Osteoblast (primary cell): ENCODE measurements at places on chromosomes 12 and 14. TPM values are rescaled to one million over a fixed set of nuclear protein-coding genes. Genes with fewer than 3 reads are reported as not detected.

- DNase-seq = peak; percentile 81
- H3K36me3 ChIP-seq = no peaks in the 10 kb centered on the region
- no peaks in the 10 kb centered on the region for H3K27me3 ChIP-seq
- no peak overlapping the region for H3K4me3 ChIP-seq
- H3K27ac ChIP-seq = peak overlapping the region; percentile 32
Measured at GRCh38 chr12:79897617-79898016, 37.3 kb downstream of the PPP1R12A start.

GRCh38 chr12:6774499-6775062 is 2.3 kb downstream of the LAG3 start:
- H3K27ac ChIP-seq = no peak overlapping the region
- H3K4me1 ChIP-seq = peaks cover 6% of the 10 kb centered on the region
- H3K4me3 ChIP-seq = no peak overlapping the region
- DNase-seq = peak; percentile 48

The UBE2N gene
- 44.2 and 53.0 TPM in 2 replicates for total RNA-seq

DNA sequence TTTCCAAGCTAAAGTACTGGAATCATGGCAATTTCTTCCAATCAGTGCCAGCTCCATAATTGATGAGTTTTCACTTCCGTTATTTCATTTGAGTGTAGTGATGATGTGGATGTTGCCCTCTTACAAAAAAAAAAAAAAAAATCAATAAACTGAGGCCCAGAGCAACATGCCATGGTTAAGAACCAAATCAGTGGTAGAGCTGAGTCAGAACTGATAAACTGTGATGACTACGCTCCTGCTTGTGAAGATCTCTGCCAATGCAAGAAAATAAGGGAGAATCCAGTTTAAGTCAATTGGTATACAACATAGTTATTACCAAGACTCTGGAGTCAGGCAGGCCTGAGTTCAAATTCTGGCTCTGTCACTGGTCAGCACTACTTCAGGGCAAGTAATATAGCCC is 102.7 kb downstream of the GPR135 start:
- DNase-seq = no peak
- H3K27ac ChIP-seq = peak overlapping the region; percentile 65
- peaks cover 12% of the 10 kb centered on the region for H3K36me3 ChIP-seq

DNA sequence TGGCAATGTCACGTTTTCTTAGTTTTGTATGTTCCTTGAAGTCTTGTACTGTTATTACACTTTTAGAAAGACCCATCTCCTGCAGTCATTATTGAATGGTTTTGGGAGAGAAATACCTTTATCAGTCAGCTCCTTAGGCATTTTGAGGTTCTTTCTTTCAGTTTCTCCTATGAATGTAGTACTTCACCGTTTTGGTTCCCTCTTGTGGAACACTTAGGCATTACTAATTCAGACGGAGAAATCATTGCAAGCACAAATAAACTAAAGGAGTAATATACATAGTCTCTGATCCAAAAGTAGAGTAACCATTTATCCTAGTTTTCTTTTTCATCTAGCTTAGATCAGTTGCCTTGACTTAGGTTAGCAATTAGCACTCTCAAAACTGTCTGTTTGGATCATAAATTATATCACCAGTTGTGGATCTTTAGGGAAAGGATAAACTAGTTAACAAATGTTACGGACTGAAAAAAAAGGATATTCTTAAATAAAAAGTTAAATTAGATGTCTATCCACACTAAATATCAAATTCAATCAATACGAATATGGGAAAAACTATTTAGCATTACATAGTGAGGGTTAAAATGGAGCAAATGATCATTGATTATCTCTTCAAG is 1538.3 kb upstream of the SEL1L start:
- H3K4me1 ChIP-seq = no peaks in the 10 kb centered on the region
- DNase-seq = no peak
- H3K27me3 ChIP-seq = no peaks in the 10 kb centered on the region
- no peak overlapping the region for H3K4me3 ChIP-seq
- H3K36me3 ChIP-seq = no peaks in the 10 kb centered on the region
- no peak overlapping the region for H3K27ac ChIP-seq

- peaks cover 6% of the 10 kb centered on the region for H3K4me1 ChIP-seq
- no peak overlapping the region for H3K27ac ChIP-seq
- H3K4me3 ChIP-seq = no peak overlapping the region
- H3K36me3 ChIP-seq = peaks cover 22% of the 10 kb centered on the region
Measured at GRCh38 chr14:91159906-91160305, 46.0 kb downstream of the DGLUCY start.

GRCh38 chr12:27573972-27574371 is 50.0 kb downstream of the PPFIBP1 start:
- H3K27me3 ChIP-seq = no peaks in the 10 kb centered on the region
- H3K36me3 ChIP-seq = peaks cover 13% of the 10 kb centered on the region
- peak; percentile 53 for DNase-seq
- peaks cover 71% of the 10 kb centered on the region for H3K4me1 ChIP-seq
- H3K27ac ChIP-seq = peak overlapping the region; percentile 99
- no peak overlapping the region for H3K4me3 ChIP-seq

GRCh38 chr12:115584156-115584555 is 693.3 kb downstream of the MED13L start:
- H3K4me1 ChIP-seq = no peaks in the 10 kb centered on the region
- H3K4me3 ChIP-seq = no peak overlapping the region
- H3K27ac ChIP-seq = no peak overlapping the region
- DNase-seq = no peak
- H3K27me3 ChIP-seq = no peaks in the 10 kb centered on the region

DNA sequence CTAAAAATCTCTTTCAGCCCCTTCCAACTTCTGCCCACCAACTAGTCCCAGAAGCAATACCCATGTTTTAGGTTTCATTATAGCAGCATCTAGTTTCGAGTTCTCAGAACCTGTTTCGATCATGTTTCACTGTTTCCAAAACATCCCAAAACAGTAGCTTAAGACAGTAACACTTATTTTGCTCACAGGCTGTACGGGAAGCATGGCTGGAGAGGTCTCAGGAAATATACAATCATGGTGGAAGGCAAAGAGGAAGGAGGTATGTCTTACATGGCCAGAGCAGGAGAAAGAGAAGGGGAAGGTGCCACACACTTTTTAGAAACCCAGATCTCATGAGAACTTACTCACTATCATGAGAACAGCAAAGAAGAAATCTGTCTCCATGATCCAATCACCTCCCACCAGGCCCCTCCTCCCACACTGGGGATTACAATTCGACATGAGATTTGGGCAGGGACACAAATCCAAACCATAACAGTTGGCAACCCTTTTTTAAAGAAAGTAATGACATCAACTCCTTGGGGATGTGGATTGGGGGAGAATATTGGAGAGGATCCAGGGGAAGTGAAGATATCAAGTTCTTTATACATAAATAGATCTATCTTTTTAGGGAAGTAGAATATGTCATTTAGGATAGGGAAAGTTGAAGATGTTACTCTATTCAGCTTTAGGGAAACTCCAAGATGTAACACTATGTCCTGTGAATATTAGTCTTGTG is 269.9 kb upstream of the PLEKHG7 start:
- no peak overlapping the region for H3K4me3 ChIP-seq
- H3K4me1 ChIP-seq = no peaks in the 10 kb centered on the region
- H3K27me3 ChIP-seq = no peaks in the 10 kb centered on the region
- H3K36me3 ChIP-seq = no peaks in the 10 kb centered on the region

GRCh38 chr12:14575585-14575984 is 7.9 kb upstream of the PLBD1 start:
- H3K36me3 ChIP-seq = no peaks in the 10 kb centered on the region
- no peak for DNase-seq
- H3K4me1 ChIP-seq = no peaks in the 10 kb centered on the region
- H3K4me3 ChIP-seq = no peak overlapping the region
- no peak overlapping the region for H3K27ac ChIP-seq
- no peaks in the 10 kb centered on the region for H3K27me3 ChIP-seq

The SIX6 gene
- under 0.01 TPM in 1 of 2 replicates, not detected in the other for total RNA-seq

The PARP11 gene
- total RNA-seq = 9.4 and 10.3 TPM in 2 replicates

DNA sequence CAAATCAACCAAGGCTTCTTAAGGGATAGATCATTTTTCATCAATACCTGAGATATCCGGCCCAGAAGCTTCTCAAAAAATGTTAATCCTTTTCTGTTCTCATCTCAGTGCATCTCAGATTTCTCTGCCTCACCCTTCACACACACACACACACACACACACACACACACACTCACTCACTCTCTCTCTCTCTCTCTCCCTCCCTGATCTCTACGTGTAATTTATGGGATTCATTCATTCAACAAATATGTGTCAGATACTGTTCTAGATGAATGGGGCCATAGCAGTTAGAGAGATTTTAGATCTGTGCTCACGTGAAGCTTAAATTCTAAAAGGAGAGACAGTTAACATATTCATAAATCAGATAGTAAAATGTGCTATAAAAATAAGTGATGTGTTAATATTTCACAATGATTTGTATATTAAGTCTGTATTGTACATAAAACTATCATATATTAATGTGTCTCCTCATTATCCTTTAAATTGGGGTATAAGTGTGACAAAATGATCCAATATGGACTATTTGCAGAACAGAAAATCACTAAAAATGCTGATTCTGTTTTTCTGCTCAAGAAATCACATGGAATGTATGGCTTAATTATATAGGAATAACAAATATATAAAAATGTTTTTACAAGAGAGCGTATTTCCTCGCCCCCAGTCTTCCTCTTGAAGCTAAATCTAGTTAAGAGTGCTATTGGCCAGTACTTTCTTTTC is 7.3 kb upstream of the FRMD6 start:
- H3K27ac ChIP-seq = peak overlapping the region; percentile 94
- no peak for DNase-seq
- H3K36me3 ChIP-seq = peaks cover 26% of the 10 kb centered on the region
- H3K4me3 ChIP-seq = no peak overlapping the region
- H3K4me1 ChIP-seq = peaks cover 33% of the 10 kb centered on the region

DNA sequence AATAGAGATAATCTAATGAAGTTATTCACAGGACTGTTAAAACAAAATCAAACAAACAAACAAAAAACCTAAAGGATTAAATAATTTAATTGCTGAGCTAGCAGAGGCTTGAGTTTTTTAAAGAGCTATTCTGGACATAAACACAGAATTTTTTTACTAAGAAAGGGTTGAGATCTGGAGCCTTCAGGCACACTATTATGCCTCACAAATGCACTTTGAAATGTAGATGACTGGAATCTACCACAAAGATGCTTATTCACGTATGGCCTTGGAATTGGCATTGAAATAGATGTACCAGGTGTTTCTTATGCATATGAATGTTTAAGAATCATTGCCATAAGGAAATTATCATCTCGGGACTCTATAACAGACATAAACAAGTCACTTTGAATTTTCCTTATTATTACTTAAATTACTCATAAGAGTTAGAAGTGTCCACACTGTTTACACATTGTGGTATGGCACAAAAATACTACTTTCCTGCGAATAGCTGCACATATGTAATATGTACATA is 21.6 kb downstream of the PUS7L start:
- H3K36me3 ChIP-seq = peaks cover 38% of the 10 kb centered on the region
- DNase-seq = peak; percentile 21
- peak overlapping the region; percentile 65 for H3K27ac ChIP-seq
- no peaks in the 10 kb centered on the region for H3K27me3 ChIP-seq
- no peak overlapping the region for H3K4me3 ChIP-seq

- no peak overlapping the region for H3K27ac ChIP-seq
- H3K27me3 ChIP-seq = no peaks in the 10 kb centered on the region
- H3K36me3 ChIP-seq = peaks cover 35% of the 10 kb centered on the region
- H3K4me1 ChIP-seq = no peaks in the 10 kb centered on the region
Measured at GRCh38 chr12:79834712-79835376, 100.1 kb downstream of the PPP1R12A start.

GRCh38 chr12:39277416-39277815 is 165.5 kb downstream of the KIF21A start:
- H3K4me3 ChIP-seq = no peak overlapping the region
- no peaks in the 10 kb centered on the region for H3K27me3 ChIP-seq
- DNase-seq = no peak
- H3K4me1 ChIP-seq = no peaks in the 10 kb centered on the region
- no peak overlapping the region for H3K27ac ChIP-seq

DNA sequence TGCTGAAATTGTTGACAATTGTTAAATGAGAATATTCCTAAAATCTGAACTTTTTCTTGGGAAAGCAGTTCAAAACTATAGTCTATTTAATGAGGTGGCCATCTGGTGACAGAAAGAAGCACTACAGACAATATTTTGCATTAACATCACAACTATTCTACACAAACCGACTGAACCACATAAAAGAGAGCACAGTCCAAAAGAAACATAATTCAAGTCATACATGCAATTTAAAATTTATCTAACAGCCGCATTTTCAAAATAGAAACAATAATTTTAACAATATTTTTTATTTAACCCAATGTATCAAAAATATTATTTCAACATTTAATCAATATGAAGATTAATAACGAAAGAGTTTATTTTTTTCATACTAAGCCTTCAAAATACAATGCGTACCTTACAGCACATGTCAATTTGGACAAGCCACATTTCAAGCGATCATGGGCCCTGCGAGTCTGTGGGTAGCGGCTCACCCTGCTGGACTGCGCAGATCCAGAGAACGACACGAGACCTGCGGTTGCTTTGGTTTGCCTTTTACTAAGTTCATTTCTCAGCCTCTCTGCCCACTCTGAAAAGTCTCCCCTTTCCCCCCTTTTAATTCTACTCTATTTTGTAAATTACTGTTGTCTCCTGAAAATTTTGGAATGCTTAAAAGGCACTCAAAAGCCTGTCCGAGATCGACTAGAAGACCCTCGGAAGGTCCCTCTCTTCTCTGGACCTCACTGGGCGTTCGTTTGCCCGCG is 947 bp upstream of the LRRC9 start:
- H3K4me3 ChIP-seq = peak overlapping the region; percentile 57
- peaks cover 9% of the 10 kb centered on the region for H3K4me1 ChIP-seq
- H3K27me3 ChIP-seq = peaks cover 17% of the 10 kb centered on the region
- H3K27ac ChIP-seq = no peak overlapping the region

GRCh38 chr14:103859416-103860202 is 12.2 kb upstream of the PPP1R13B start:
- no peak overlapping the region for H3K4me3 ChIP-seq
- H3K27ac ChIP-seq = no peak overlapping the region
- peak; percentile 73 for DNase-seq
- no peaks in the 10 kb centered on the region for H3K36me3 ChIP-seq
